Fibroblast of mammary gland (primary cell): ENCODE measurements at places on chromosomes 16 and 17.

DNA sequence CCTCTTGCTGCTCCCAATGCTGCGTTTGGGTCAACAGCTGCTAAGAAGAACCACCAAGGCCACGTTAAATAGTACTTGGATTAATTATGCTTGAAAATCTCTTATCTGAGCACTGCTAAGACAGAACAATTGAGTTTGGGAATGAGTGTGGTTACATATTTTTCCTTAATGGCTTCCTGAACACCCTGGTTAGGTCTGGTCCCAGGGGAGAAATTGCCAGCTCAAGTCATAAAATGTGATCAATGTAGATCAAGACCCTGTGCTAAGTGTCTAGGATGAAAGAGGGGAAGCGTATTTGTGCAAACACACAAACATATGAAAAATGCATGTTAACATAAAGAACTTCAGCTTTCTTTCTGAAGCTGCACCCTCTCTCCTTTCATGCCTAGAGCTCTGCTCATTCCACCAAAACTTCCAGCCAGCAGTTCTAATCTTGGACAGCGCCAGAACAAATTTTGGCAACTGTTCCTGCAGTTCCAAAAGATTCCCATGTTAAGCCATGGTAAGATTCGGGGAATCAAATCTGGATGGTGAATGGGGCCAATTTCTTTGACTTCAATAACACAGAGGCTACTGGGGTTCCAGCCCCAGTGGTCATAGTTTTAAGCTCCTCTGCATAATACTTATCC, 72.0 kb downstream of the ZFHX3 start:
- no peak for DNase-seq

- DNase-seq = no peak
These were observed 55.7 kb upstream of the CACNG5 start for GRCh38 chr17:66779237-66779606.

GRCh38 chr16:85611444-85612190, 1.5 kb upstream of the GSE1 start:
- peak; percentile 74 for DNase-seq

GRCh38 chr16:29676989-29677785, 1.8 kb upstream of the QPRT start:
- DNase-seq = no peak

- no peak for DNase-seq
These were observed 69.8 kb downstream of the SLC39A11 start for GRCh38 chr17:73022694-73023093.

DNA sequence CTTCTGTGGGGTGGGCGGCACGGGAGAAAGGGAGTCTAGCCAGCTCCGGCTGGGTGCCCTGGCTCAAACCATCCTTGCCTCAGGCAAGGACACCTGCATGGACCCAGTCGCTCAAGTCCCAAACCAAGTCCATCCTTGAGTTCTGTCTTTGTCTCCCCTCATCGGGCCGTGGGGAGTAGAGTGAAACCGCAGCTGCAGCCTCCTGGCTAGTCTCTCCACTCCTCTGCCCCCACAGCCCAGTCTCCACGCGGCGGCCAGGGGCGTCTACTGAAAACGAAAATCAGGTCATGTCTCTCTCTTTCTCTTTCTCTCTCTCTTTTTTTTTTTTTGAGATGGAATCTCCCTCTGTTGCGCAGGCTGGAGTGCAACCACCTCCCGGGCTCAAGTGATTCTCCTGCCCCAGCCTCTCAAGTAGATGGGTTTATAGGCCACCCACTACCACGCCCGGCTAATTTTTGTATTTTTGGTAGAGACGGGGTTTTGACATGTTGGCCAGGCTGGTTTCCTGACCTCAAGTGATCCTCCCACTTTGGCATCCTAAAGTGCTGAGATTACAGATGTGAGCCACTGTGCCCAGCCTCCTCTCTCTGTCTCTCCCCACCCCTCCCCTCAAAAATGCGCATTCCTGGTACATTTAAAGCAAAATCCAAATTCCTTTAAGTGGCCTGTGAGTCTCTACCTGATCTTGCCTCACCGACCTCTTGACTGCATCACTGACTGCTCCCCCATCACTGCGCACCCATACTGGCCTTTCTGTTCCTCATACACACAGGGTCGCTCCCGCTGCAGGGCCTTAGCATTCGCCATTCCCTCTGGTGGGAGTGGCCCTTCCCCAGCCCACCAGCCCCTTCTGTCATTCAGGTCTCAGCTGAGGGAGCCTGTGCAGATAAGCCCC, 17.7 kb upstream of the RMI2 start:
- no peak for DNase-seq

DNA sequence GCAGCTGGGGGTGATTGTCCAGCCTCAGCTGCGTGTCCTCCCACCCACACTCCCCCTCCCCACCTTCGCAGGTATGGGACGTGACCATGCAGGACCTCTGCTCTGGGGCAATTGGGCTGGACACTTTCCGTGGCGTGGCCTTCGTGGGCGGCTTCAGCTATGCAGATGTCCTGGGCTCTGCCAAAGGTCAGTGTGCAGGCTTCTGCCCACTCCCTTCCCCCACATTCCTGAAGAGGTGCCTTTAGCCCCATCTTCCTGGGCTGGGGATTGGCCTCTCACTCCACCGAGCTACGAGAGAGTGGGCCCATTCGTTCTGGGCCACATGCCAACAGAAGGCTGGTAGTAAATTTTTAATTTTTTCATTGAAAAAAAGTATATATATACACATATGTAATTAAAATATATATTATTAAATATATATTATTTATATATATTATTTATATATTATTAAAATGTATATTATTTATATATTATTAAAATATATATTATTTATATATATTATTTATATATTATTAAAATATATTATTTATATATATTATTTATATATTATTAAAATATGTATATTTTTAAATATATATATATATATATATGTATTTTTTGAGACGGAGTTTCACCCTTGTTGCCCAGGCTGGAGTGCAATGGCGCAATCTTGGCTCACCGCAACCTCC, 18.5 kb downstream of the PFAS start:
- no peak for DNase-seq

- no peak for DNase-seq
These were observed 918 bp upstream of the NLRC3 start for GRCh38 chr16:3578121-3578520.

GRCh38 chr16:80751167-80751566, 53.2 kb downstream of the CDYL2 start:
- DNase-seq = peak; percentile 57
